ENCODE measurements at places on chromosomes 16 and 17.

DNA sequence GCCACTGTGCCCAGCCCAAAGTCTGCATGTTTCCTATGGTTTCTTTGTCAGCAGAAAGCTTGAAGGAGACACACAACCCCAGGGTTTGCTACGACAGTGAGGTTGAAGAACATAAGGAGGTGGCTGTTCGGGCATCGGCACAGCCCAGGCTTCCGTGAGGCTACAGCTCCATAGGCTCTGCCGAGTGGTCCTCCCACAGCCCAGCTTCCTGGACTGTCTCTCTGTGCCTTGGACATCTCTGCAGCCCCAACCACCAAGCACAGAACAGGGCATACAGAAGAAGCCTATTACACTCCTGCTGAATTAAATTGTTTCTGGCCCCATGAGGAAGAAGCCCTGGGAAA, 3.2 kb upstream of the HAP1 start:
- no peak for DNase-seq

GRCh38 chr17:60832151-60832585, 154.5 kb downstream of the BCAS3 start:
- DNase-seq, result no peak

GRCh38 chr17:8327303-8327649, 12.4 kb upstream of the ODF4 start:
- no peak for DNase-seq

- DNase-seq, result peak; percentile 94
Measured at GRCh38 chr16:31476303-31477219, 4.6 kb downstream of the TGFB1I1 start.

GRCh38 chr16:70740914-70741782, 55.3 kb upstream of the MTSS2 start:
- no peak for DNase-seq

DNA sequence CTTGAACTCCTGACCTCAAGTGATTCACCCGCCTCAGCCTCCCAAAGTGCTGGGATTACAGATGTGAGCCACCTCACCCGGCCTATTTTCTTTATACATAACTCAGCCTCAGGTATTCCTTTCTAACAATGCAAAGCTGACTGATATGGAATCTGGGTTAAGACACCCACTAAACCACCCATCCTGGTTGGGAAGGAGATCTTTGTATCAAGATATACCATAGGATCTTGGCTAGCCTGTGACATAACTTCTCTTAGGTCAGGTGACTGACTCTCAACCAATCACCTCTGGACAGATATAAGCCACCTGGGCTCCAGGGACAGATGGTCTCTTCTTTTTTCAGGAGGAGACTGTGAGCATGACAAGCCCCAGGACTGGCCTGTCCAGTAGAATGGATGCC, 51.2 kb upstream of the NKD1 start:
- no peak for DNase-seq

DNA sequence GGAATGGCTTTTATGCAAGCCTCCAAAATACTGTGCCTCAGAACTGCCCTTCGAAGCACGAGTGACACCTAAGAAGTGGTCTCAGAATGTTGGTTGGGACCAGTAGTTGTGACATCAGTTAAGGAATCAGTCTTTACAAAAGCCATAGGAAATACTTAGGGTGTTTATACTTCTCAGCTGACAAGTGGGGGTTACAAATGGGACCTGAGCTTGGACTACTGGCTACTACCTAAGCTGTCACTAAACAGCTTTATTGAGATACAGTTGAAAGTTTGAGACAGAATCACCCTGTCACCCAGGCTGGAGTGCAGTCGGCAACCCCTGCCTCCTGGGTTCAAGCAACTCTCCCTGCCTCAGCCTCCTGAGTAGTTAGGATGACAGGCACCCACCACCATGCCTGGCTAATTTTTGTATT, 5.0 kb downstream of the RPL19 start:
- no peak for DNase-seq

DNA sequence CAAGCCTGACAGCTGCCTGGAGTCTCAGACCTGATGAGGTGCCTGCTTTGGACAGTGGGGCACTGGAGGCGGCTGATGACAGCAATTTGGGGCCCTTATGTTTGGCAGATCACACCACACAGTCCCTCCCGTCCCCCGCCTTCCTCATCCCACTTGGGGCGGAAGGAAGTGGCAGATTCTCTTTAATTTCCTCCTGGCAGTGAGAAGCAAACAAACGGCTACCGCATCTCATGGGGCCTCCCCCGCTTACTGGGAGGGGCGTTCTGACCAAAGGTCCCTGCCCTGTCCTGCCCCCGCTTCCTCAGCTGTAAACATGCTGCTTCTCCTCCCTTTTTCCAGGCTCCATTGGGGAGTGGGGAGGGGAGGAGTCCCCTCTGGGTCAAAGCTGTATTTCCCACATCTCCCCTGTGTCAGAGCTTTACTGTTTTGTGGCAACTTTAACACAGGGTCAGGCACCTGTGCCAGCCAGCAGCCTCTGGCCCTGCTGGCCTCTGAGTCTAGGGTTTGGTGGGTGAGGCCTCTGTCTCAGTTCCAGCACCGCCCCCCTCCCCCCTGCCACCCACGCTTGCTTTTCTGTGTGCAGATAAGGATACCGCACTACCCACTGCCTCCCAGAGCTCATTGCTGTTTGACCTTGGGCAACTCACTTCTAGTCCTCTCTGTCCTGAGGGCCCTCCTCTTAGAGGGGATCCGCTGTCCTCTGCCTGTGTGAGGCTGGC, 5.4 kb upstream of the NFATC3 start:
- peak; percentile 83 for DNase-seq

- DNase-seq, result no peak
Measured at GRCh38 chr17:34259146-34259545, 4.1 kb downstream of the CCL2 start.

- DNase-seq, result no peak
Measured at GRCh38 chr16:67525176-67525860, 3.3 kb upstream of the RIPOR1 start.

- DNase-seq, result no peak
Measured at GRCh38 chr16:777826-778225, 10.4 kb downstream of the RPUSD1 start.

Data from activated CD4-positive, alpha-beta T cell treated with anti-CD3 and anti-CD28 coated beads, Interleukin-2, amount 50 U/mL, for 48 hours (primary cell).